Putamen (tissue), 1 donor: ENCODE measurements at places on chromosomes 5 and 9.

DNA sequence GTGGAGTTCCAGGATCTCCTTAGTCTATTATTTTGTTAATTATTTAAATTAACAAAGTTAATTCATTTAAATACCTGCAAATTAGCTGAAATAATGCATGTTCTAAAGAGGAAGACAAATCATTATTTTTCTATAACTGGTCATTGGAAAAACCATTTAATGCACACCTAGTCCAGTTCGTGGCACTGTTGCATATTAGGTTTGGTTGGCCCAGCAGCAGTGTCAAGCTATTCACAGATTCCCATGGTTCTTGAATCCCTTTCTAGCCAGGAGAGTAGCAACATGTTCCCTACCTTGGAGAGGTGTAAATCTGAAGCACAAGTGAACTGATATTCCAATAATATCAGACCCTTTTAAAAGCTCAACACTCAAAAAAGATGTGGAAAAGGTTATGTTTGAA, 155.2 kb downstream of the TMEM161B start:
- no peak for DNase-seq

- DNase-seq: no peak
These were observed 1176.4 kb upstream of the CDH18 start for GRCh38 chr5:21164425-21164824.

GRCh38 chr5:91164424-91164823, 218.7 kb downstream of the ARRDC3 start:
- DNase-seq: peak; percentile 71

DNA sequence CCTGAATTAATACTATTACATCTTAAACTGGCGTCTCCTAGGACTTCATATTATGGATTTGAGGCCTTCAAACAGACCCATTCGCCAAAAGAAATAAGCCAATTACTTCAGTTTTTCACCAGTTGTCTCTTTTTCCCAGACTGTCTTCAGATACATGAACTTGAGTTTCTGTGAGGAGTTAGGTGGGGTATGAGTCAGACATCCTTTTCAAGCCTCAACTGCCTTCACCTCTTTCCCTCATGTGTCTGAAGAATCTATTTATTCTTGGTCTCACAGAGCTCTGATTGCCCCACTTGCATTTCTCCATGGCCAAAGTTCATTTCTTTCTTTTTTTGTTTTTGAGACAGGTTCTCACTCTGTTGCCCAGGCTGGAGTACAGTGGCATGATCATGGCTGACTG, 12.5 kb downstream of the WNT8A start:
- no peak for DNase-seq

DNA sequence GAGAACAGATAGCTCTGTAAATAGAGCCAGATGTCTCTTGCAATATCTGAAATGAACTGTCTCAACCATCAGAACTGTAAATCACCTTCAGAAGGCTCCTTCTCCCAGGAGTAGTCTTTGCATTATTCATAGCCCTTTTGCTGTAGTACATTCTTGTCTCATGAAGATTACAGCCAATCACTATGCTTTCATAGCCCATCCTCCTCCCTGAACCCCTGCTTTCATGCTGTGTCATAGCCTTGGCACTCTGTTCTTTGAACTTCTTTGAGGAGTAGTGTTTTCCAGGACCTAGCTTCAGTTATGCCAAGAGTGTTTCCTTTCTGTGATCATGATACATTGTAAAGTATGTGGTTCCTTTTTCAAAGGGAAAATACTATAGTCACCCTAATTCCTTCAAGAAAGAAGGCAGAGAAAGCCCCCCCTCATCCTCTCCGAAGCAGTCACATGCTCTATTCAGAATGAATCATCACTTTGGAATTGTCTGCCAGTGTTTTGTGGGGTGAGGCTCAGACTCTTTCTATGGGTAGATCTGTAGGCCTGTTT, 61.1 kb downstream of the GRIA1 start:
- no peak for DNase-seq

DNA sequence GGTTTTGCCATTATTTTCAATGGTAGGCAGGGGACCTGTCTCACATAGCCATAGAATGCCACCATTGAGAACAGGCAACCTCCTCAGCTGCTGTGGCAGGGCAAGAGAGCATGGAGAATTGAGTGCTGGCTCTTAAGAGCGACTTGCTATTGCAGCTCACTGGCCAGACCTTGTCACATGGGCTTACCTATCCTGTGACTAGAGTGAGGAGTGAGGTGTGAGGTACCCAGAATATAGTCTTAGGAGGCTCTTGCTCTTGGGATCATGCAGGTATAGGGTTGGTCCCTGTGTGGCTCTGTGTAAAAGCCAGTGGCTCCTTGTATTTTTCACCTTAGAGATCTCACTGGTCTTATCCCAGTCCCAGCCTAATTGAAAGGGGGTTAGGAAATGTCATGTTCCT, 39.8 kb upstream of the NR3C1 start:
- DNase-seq: no peak

- no peak for DNase-seq
These were observed 20.6 kb downstream of the CCNH start for GRCh38 chr5:87392170-87392569.

DNA sequence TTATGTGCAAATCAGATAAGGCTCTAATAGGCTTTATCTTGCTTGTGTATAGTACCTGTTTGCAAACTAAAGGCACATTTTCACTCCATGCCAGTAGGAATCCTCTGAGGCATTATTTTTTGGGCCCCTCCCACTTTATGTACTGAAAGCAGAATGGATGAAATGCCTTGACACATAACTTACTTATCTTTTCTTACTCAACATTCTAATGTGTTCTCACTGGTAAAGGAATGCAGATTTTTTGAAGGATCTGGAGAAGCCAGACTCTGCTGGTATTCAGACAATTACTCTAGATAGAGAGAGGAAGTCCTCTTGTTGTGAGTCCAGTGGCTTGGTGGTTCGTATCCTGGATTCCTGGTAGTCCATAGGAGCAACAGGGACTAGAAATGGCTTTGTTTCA, 336.7 kb downstream of the CCDC171 start:
- DNase-seq: no peak

DNA sequence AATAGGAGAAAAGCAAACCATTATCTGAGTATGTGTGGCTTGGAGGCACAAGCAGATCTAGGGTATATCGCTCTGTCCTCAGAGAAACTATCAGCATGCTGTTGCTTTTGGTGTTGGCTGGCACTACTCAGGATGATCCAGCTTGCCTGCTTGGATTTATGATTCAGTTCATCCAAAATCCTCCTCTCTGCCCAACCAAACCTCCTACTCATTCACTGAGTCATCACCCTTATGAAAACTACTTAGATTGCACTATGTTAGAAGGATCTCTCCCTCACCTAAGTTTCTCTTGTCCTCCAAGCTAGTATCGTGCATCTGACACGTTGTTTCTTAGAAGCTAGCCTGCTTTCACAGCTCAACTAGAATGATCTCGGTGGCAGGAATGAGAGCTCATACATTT, 14.2 kb upstream of the ZBED3 start:
- DNase-seq: peak; percentile 58

- no peak for DNase-seq
These were observed 35.3 kb upstream of the MACIR start for GRCh38 chr5:103223031-103223955.
